ENCODE measurements at places on chromosomes 7 and 10.

DNA sequence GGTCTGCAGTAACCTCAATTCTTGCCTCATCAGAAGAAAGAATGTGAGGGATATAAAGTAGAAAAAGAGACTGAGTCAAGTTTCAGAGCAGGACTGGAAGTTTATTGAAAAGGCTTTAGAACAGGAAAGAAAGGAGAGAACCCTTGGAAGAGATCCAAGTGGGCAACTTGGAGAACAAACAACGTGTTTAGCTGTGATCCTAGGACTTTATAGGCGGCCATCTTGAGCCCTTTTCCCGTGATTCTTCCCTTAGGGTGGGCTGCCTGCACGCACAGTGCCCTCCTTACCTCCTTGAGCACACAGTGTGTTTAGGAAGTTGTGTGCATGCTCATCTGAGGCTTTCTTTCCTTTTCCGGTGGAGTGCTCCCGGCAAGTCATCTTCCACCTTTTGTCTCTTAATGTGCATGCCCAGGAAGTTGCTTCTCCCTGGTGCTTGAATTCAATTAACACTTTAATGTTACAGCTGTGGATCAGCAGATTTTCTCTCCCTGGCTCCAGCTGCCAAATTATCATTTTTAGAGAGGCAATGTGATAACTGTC lies 59.8 kb downstream of the ENTPD1 start:
- DNase-seq = no peak

DNA sequence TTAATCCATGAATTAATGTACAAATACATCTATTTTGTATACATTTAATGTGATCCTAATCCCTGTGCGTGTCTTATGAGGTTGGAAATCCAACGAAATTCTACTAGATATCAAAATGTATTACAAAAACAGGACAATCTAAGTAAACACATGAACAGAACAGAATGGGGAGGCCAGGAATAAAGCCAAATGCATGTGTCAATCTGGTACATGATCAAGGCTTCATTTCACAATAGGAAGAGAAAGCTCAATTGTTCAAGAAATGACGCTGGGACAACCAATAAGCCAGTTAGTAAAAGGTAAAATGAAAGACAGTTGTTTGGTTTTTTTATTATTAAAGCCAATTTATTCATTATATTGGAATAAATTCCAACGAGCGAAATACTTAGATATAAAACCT lies 83.0 kb downstream of the COL13A1 start:
- DNase-seq = no peak

GRCh38 chr10:5034588-5034987 lies 30.9 kb upstream of the AKR1C2 start:
- DNase-seq = no peak

GRCh38 chr7:78587443-78588044 lies 789.0 kb downstream of the PHTF2 start:
- no peak for DNase-seq

GRCh38 chr10:111515706-111516105 lies 438.9 kb downstream of the ADRA2A start:
- DNase-seq = no peak

DNA sequence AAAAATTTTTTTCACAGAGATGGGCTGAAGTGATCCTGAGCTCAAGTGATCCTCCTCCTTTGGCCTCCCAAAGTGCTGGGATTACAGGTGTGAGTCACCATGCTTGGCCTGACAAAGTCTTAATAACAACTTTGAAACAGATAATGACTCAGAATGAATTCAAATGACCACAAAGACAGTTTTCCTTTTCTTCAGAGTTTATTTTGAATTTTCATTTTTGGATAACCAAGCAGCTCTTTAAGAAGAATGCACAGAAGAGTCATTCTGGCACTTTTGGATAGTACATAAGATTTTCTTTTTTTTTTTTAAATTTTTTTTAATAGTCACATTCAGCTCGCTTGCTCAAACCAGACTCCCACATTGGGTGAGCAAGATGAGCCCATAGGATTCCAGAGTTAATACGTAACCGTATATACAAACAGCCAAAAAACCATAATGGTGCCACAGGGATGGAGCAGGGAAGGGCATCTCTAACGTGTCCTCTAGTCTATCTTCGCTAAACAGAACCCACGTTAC lies 43.0 kb upstream of the NMT2 start:
- no peak for DNase-seq

DNA sequence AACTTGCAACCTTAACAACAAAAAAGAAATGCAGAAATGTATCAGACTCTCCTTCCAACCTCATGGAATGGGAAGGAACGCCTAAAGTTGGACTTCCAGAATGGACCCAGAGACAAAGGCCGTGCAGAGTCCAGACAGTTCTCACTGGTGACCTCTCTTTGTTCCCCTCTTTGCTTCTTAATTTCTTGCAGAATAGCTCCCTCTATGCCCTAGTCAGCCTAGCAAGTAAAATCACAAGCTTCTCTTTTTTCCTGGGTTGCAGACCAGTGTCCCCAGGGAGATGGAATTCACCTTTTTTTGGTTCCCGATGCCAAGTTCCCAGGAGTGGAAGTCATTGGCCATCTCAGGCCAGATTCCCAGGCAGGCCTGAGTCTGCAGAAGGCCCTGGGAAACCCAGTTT lies 278.0 kb downstream of the CCSER2 start:
- no peak for DNase-seq

DNA sequence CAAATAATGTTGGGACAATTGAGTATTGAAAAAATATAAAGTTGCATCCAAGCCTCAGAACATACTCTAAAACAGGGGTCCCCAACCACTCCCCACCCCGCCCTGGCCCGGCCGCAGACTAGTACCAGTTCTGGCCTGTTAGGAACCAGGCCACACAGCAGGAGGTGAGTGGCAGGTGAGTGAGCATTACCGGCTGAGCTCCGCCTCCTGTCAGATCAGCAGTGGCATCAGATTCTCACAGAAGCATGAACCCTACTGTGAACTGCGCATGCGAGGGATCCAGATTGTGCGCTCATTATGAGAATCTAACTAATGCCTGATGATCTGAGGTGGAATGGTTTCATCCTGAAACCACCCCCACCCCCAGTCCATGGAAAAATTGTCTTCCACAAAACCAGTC lies 19.4 kb downstream of the HIPK2 start:
- no peak for DNase-seq

DNA sequence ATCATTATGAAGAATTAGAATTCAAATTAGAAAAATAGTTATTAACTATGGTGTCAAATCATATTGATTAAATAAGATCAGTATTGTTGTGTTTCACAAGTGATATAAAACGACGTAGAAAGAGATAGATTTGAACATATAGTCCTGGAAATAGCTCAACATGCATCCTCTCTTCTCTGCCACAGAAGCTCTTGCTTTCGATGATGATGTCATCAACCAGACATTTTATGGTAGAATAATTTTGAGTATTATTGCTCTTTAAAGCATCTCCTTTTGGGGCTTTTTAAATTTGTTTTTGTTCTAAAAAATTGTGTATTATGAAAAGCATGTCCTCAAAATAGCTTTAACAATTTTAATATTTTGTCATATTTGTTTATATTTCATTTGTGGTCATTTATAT lies 95.0 kb downstream of the DGKB start:
- no peak for DNase-seq

DNA sequence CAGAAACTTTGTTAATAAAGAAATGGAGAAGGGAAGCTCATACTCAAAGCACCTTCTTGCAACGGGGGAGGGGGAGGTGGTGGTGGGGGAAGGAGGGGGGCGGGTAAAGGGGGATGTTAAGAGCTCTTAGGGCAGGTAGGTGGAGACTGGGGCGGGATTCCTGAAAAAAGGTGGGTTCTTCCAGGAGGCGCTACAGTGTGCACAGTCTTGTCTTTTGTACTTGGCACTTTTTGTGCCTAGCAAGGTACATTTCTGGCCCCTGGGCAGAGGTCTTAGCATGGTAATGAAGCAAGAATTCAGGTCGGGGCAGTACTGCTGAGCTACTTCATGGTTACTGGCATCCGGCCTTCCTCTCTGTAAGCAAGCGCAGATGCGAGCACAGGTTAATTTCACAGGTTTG lies 15.2 kb upstream of the LAMB4 start:
- no peak for DNase-seq

DNA sequence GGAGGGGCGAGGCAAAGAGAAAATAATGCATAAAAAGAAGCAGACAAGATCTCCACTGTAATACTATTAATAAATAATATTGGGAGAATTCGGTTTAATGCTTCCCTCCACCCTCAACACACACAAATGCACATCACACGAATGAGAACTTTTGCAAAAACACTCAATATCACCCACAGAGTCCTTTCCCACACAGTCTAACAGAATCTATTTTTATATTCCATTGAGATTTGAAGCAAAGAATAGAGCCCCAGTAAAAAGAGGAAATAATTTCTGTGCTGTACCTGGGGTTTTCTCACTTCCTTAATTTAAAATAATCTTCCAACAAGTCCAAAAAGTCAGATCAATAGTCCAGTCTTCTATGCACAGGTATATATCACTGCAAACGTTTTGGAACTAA lies 17.0 kb downstream of the PIK3AP1 start:
- DNase-seq = no peak

DNA sequence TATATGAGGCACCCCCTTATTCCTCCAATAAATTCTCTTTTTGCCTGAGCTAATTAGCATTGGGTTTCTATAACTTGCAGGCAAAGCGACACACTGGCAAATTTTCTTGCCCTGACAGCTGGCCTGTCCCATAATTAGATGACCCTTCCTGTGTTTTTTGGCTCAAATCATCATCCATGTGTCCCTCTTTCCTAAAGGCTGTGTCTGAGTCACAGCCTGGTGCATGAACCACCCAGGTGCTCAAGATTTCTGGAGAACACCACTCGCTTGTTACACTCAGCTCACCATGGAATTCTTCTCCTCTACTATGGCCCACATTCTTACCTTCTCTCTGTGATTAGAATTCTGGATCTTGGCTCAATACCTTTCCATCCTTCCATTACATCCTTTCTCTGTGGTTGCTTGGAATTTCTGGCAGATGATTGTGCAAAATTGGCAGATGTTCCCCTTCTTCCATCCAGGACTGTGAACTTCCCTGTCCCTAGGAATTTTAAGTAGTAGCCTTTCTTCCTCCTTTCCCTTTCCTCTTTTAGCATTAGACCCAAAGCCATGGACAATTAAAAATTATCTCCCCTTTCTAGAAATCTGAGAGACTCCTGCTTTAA lies 116.0 kb upstream of the ANKRD1 start:
- no peak for DNase-seq

DNA sequence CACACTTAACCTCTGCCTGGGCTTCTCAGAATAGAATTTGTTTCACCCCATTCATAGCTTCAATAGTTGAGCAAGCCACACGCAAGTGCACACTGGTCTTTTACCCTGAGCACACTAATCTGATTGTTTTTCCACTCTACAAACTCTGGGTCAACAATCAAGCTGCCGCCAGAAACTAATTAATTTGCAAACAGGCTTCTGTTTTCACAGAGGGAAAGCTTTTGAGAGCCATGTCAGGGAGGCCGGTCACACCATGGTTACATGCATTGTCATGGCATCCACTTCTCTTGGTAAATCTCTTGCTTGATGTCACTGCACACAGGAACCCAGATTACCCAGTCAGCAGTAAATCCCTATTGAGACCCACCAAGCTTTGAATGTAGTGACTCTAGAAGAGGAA lies 154.2 kb downstream of the SEMA3A start:
- no peak for DNase-seq

DNA sequence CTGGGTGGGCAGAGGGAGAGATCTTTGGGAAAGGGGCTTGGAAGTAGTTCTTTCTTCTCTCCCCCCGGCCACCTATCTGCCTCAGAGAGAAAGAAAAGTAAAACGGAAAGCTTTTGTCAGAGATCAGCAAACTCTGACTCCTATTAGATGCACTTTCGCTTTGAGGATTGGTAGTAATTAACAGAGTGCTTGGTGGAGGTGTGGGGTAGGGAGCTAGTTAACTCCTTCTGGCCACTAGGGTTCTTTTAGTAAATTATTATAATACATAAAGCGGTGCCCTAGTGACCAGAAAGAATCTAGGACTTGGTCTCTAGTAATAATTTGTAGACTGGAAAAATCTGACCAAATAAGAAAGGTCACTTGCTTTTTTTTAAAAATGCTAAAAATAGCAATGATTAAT lies 54.6 kb downstream of the CPVL start:
- DNase-seq = no peak

DNA sequence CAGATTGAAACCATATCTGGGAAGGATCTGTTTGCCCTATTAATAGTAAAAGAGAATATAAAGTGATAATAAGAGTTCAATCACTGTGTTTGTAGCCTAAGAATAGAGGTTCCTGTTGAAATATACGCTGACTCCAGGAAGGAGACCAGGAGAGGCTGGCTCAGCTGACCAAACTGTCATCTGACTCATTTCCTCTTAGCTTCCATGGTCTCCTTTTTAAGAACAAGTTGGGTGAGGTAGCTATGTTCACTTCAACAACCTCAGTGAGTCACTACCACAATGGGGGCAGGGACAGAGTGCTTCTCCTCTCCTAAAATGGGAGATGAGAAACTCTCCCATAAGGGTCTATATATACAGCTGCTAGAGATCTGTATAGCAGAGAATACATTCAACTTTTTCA lies 543.3 kb downstream of the CALN1 start:
- DNase-seq = no peak

GRCh38 chr10:117370205-117370604 lies 5.0 kb downstream of the PDZD8 start:
- no peak for DNase-seq

DNA sequence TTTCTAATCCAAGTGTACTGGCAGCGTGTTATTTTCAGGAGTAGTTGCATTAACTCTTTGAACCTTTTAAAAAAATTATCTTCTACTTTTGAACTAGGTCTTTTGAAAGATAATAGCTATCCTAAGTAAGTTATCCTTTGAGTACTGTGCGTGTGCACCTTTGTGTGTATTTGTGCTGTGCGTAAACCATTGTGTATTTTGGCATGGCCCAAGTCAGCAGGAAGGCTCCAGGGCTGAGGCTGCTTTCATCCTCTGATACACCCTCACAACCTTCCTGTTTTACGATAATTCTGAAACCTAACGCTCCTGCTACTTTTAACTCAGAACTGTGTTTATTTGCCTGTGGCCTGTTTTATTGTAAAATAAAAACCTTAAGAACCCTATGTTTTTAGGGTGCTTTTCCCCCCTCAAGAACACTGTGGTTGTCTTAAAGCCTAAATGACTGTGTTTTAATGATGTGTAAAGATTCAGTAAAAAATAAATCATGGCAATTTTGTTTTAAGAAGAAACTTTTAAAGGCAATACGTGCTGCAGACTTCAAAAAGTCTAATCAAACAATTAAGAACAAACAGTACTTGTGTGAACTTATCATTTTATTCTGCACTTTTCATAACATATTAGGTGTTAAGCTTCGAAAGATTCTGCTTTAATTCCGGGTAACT lies 57.5 kb downstream of the HDAC9 start:
- no peak for DNase-seq

DNA sequence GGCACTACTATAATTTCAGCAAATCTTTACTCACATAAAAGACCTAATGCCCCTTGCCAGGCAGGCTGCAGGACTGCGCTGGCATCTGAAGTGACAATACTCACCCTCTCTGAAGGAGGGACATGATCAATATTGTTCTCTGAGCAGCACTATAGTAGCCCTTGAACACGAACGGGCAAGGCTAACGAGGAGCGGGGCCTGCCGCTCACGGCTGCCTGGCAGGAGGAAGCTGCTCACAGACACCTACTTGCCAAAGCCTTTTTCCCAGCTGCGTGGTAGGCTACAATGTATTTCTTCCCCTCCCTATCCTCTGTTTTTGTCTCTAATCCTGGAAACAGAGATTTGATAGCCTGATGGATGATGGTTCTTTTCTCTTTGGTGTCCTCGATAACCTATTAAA lies 19.9 kb downstream of the PUS7 start:
- DNase-seq = no peak
